Smooth muscle cell of the coronary artery (primary cell): ENCODE measurements at places on chromosomes 11 and 22. TPM values are rescaled to one million over a fixed set of nuclear protein-coding genes. Genes with fewer than 3 reads are reported as not detected.

OR2AT4 gene
- not detected in 2 replicates for total RNA-seq

GPR83 gene
- total RNA-seq = under 0.01 TPM in 1 of 2 replicates, not detected in the other

CRYBB1 gene
- total RNA-seq = not detected in 2 replicates

CAVIN3 gene
- total RNA-seq = 51.8 and 199 TPM in 2 replicates

SYT7 gene
- total RNA-seq = 0.53 and 12.5 TPM in 2 replicates
